ENCODE measurements at places on chromosomes 5 and 9.

DNA sequence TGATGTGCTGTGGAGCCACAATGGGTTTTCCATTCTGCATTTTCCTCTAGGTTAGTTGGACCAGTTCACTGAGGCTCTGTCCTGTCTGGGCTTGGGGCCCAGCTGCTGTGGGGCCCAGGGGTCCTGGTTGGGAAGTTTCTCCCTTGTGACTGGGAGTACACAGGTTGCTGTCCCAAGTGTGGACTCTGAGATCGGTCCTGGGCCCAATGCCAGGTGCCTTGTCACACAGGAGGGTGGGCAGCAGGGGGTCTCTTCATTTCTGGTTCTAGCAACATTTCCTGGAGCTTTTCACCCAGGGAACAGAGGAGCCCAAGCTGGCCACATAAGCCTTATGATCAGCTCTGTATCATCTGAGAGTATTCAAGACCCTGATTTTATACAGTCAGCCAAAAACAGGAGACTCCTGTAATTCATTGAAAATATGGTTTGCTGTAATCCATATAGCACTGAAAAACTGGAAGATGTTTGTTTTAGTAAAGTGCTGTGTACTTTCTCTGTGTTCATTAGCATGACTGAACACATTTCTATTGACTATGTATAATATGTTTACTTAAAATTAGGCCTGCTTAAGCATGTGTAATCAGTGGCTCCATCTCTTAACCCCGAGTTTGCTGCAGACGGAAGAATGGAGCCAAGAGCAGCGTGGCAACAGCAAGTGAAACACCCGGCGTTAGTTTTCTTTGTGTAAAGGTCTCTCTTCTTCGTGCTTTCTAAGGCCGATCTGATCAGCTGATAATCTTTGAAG lies 62.5 kb downstream of the MVB12B start:
- no peak for DNase-seq

- DNase-seq, result no peak
These were observed 23.4 kb downstream of the DMRTA1 start for GRCh38 chr9:22469928-22470544.

- DNase-seq, result no peak
These were observed 151.5 kb downstream of the SLC12A2 start for GRCh38 chr5:128234928-128235641.

- no peak for DNase-seq
These were observed 12.6 kb upstream of the NXNL2 start for GRCh38 chr9:88522360-88522759.

DNA sequence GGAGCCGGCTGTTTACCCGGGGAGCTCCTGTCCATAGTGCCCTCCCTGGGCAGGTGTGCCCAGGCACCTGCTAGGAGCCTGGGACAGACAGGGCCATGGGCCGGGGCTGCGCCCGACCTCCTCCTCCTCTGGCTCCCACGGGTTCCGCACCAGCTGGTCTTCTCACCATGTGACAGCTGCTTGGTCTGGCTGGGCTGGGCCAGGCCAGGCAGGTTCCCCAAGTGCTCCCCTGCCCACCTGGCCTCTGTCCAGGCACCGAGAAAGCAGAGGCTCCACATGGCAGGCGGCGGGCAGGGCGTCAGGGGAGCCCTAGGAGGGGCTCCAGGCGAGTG lies 60.0 kb downstream of the OLFM1 start:
- DNase-seq, result no peak

- DNase-seq, result no peak
These were observed 144.4 kb downstream of the RMI1 start for GRCh38 chr9:84125046-84125445.

- no peak for DNase-seq
These were observed 26.0 kb upstream of the RPL26L1 start for GRCh38 chr5:172933238-172933637.

- DNase-seq, result no peak
These were observed 304.6 kb downstream of the ACTL7B start for GRCh38 chr9:108551030-108551841.

DNA sequence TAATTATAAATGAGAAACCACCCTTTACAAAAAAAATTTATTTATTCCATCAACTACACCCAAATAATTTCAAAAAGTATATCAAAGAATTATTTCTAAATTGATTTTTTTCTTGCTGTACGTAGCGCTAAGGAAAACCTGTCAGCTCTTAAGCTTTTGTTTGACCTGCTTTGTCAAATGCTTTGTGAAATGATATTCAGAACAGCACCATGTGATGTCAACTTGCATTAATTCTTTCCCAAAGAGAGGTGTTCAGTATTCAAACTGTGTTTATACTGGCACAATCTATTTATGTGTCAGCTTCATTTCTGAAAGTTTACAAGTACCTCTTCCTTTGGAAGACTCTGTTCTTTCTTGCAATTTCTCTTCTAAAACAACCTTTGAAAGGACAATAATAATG lies 12.0 kb upstream of the ARSB start:
- DNase-seq, result no peak

GRCh38 chr9:130651221-130651620 lies 13.2 kb upstream of the PRDM12 start:
- DNase-seq, result no peak

DNA sequence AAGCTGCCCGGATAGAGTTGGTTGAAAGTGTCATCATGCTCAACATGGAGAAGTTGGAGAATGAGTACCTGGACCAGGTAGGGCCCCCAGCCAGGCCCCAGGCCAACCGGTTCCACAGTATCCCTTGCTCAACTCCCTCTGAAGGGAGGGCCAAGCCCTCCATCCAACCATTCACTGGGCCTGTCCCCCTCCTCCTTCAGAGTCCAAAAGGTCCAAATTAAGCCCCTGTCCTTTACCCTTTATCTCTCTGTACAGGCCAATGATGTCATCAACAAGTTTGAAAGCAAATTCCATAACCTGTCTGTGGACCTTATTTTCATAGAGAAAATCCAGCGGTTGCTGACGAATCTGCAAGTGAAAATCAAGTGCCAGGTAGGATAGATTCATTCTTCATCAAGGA lies 47.2 kb downstream of the CCDC180 start:
- DNase-seq, result no peak

DNA sequence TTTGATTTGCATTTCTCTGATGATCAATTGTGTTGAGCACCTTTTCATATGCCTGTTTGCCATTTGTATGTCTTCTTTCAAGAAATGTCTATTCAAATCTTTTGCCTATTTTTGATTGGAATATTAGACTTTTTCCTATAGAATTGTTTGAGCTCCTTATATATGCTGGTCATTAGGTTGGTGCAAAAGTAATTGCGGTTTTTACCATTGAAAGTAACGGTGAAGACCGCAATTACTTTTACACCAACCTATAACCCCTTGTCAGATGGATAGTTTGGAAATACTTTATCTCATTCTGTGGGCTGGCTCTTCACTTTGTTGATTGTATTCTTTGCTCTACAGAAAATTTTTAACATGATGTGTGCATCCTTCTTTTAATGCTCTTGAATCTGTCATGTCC lies 113.2 kb upstream of the PRRC1 start:
- DNase-seq, result no peak

GRCh38 chr9:113583511-113584427 lies 120.2 kb downstream of the RGS3 start:
- no peak for DNase-seq

DNA sequence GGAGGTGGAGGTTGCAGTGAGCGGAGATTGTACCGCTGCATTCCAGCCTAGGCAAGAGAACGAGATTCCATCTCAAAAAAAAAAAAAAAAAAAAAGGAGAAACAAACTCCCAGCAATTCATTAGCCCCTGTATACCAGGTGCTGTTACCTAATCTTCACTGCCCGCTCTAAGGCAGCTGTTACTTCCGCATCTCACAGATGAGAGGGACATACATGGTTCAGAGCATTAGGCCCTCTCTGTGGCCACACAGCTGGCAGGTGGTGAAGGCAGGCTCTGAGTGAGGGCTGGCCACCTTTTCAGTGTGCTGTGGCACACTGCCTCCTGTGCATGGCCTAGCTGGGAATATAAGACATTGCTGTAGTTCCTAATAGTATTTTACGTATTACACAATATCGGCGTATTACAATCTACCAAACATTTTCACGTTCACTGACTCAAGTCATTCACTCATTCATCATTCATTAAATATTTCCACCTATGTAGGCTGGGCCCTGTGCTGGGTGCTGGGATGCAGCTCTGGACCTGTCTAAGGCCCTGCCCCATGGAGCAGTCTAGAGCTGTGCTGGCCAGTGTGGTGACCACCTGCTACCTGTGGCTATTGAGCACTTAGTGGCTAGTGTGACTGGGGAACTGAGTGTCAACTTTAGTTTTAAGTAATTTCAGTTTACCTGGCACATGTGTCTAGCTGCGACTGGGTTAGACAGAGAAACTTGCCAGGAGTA lies 35.8 kb downstream of the RGS3 start:
- DNase-seq, result no peak

Data from CD4-positive, alpha-beta T cell treated with Interleukin-6 for 4 hours (primary cell).